Fibroblast of villous mesenchyme (primary cell): ENCODE measurements at places on chromosomes 5 and 9. TPM values are rescaled to one million over a fixed set of nuclear protein-coding genes. Genes with fewer than 3 reads are reported as not detected.

GRCh38 chr9:24708814-24709213 is 163.1 kb upstream of the IZUMO3 start:
- no peak for DNase-seq

DNA sequence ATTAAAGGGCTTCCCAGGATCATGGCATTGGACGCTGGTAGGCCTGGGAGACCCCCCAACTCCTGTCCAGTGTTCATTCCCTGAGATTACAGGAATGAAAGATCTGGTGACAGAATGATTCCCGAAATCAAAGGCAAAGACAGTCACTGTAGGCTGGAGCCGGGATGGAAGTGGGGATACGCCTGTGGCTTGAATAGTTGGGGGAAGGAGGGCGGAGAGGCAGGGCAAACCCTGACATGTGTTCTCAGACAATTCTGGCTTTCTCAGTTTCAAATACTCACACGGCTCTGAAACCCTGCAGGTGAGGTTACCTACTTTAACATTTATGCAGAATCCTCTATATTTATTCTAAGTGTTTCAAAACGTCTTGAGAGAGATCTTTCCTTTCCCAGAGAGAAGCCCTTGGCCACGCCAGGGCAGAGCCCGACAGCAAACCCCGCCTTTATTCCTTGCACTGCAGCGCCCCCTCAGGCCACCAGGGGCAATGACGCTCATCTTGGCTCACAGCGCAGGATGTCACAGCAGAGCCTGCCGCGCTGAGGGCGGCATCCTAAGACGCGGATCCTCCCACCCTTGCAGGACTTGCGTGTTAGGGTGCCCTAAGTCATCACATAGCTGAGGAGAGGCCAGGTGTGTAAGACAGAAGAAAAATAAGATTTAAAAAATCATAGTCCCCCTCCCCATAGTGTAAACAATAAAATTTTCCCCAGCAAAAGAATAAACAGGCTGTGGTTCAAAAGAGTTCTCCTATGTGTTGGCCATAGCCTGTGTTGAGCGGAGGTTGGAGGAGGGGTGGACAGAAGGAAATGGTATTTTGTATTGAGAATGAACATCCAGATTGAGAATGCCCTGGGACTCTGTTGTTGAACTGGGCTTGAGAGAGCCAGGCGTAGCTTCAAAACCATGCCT is 284.5 kb downstream of the NTRK2 start:
- peak; percentile 5 for DNase-seq

DNA sequence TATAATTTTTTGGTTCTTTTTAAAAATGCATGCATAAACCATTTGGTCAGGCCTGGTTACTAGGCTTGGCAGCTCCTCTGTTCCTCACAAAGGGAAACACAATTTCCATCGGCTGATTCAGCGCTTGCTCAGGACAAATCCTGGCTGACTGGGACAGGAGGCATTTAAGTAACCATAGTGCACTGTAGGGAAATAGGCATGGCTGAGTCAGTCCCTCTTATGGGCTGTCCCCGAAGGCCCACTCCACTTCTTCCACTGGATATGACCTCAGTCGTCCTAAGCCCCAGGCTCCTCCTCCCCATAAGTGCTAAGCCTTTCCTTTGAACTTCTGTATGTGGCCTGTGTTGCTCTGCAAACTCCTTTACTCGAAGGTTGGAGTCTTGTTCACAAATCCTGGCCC is 71.2 kb upstream of the GLIS3 start:
- peak; percentile 45 for DNase-seq

- no peak for DNase-seq
Measured at GRCh38 chr5:145544401-145544800, 290.7 kb downstream of the PRELID2 start.

Gene TMC1
- under 0.01 and 1.3 TPM in 2 replicates for total RNA-seq

GRCh38 chr5:150523472-150524350 is 15.8 kb downstream of the NDST1 start:
- DNase-seq: peak; percentile 85

Gene IL4
- total RNA-seq: not detected in 2 replicates

Gene RALGPS1
- 1.6 and 2.6 TPM in 2 replicates for total RNA-seq

DNA sequence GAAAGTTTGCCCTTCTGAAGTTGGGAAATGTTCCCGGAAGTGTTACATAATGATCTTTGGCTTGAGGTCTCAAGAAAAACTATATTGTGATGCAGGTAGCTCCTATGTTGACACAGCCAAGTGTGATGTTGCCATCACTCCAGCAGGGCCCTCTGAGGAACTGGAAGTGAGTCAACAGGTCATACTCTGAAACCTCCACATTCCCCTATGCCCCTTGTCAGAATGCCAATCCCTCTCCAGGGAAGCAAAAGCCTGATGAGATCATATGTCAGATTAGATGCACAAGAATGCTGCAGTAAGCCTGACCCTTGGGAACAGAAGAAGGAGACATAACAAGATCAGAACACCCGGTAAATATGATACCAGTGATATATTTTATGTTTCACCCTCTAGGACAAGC is 66.8 kb upstream of the ITGA2 start:
- DNase-seq: peak; percentile 80

- no peak for DNase-seq
Measured at GRCh38 chr5:99378443-99378842, 449.6 kb upstream of the CHD1 start.

- DNase-seq: peak; percentile 49
Measured at GRCh38 chr5:132777209-132778069, at the start of gene SEPTIN8. SEPTIN8 (minus strand) TSS chr5:132777239; CDS start chr5:132777137, 102 bp downstream.
